Lower leg skin (tissue), 4 donors: ENCODE measurements at places on chromosomes 7 and 10.
A peak's percentile ranks its signal among the peaks of the same experiment; 100 is the strongest.

DNA sequence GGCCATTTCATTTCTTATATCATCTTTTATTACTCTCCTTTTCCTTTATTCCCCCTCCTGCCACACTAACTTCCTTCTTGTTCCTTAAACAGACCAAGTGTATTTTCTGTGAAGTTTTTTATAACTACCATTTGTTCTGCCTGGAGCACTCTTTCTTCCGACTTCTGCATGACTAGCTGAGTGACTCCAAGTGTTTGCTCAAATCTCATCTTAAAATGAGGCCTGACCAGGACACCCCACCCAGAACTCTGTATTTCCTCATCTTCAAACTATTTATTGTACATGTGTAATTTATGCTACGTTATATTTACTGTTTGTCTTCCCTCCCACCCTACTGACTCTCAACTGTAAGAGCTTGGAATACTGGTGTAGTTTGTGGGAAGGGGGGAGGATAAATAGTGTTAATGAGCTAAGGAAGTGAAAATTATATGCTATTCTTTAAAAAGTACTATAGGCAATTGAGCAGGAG lies 3.2 kb downstream of the MINDY3 start:
- DNase-seq = no peak

- no peak for DNase-seq
Observed at GRCh38 chr10:23981520-23982309, 227.2 kb upstream of the KIAA1217 start.

DNA sequence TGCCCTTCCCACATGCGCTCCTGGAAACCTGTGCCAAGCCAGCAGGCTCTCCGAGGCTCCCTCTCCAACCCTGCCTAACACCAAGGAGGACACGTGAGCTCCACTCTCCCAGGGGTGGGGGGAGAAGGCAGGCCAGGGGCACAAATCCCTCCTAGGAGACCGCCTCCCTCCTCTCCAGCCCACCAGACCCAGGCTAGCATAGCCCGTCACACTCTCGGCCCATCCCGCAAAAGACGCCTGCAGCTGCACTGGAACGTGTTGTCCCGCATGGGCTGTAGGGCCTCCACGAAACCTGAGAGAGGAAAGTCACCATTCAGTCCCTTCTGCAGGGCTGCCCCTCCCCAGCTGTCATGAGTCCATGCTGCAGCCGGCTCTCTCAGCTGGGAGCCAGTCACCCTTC lies 126.3 kb downstream of the MAD1L1 start:
- DNase-seq = no peak

GRCh38 chr10:66637273-66638036 lies 288.4 kb upstream of the LRRTM3 start:
- no peak for DNase-seq

DNA sequence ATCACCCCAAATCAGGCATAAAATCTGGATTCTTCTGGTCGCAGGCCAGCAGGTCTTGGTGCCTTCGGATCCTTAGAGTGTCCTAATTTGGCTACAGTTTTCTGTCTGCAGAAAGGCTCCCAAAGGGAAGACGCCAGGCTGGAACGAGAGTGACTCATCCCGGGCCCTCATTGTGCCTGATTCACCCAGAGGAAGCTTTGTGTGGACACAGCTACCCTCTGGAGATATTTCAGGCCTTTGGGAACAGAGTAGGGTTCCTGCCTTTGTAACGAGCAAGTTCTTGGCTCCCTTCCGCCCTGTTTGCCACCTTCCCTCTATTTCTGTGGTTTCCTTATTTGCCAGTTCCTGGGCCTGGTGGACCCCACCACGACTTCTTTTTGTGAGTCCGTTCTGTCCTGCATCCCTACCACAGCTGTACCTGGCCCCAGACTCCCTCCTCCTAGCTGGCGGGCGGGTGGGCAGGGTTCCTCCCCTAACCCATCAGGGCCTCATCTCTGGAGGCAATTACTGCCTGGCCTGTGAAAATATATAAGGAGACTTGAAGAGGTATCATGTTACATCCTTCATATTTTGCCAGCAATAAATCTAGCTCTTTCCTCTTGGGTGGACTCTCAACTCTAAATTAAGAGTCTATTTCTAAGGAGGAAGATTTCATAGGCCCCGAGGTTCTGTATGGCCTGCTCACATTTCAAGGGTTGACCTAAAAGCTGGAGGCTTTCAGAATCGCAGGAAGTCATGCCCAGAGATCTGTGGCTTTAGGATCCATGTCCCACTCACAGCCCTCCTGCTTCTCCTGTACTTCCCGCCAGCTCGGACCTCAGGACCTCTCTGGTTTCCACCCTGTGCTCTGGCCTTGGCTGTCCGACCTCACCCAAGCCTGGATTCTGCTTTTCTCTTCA lies 219.2 kb upstream of the ZNF32 start:
- peak; percentile 40 for DNase-seq

DNA sequence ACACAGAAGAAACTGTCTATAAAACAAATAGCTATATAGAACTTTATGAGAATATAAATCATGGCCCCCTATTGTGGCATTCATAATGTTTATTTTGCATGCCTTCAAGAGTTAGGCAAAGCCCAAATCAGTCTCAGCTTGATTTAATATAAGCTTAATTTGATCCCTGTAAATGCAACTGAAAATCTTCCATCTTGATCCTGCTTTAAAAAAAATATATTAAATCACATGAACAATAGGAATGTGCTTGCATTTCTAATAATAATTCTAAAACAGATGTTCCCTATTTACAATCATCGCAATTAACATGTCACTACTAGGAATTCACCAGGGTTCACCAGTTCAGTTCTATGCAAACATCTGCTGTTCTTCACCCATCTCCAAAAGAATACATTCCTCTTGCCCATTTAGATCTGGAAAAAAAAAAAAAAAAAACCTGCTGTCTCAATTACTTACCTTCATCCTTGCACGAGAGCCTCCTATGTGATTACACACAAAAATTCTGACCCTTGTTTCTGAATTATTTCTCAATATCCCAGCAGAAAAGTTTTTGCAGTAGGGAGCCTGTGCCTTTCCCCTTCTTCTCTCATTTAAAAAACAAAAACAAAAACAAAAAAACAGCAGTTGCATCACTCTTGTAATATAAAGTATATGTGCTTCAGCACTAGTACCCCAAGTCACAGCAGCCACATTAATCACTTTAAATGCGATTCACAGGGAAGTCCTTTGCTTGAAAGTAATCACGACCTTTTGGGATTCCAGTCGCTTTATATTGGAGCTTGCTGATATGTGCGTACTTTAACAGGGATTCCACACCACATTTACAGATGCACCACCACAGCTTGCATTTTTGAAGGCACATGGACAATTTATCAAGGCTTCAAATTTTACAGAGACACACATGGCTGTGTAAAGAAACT lies 194.8 kb upstream of the KMT2E start:
- DNase-seq = no peak

DNA sequence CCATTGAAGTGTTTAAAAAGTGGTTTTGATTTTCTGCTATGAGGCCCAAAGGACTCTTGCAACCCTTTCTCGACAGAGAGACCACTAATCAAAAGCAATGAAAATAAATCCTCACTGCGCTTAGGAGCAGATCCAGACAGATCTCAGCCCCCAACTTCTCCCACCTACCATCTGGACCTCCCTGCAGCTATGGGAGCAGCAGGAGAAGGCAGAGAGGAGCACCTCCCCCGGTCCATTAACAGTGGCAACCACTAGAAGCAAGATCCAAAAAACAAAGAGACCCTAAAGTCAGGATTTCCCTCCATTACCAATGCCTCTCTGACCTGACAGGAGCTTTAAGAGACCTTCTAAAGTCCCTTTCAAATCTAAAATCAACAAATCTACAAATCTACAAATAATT lies 99.0 kb upstream of the LSM8 start:
- no peak for DNase-seq

DNA sequence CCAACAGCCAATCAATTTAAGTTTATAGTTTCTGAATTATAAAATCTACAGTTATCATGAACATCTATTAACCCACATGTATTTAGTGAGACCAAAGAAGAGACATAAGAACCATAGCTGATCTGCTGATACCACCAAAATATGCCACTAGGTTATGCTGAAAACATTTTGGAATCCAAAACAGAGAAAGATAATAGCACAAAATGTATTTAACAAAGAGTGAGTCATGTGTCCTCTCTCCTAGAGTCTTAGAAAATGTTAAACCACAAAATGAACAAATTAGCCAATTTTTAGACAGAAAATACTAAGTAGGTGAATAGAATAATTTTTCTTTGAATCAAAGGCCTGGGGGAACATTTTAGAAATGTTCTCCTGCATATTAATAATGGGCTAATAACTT lies 527.5 kb downstream of the GPAM start:
- no peak for DNase-seq

DNA sequence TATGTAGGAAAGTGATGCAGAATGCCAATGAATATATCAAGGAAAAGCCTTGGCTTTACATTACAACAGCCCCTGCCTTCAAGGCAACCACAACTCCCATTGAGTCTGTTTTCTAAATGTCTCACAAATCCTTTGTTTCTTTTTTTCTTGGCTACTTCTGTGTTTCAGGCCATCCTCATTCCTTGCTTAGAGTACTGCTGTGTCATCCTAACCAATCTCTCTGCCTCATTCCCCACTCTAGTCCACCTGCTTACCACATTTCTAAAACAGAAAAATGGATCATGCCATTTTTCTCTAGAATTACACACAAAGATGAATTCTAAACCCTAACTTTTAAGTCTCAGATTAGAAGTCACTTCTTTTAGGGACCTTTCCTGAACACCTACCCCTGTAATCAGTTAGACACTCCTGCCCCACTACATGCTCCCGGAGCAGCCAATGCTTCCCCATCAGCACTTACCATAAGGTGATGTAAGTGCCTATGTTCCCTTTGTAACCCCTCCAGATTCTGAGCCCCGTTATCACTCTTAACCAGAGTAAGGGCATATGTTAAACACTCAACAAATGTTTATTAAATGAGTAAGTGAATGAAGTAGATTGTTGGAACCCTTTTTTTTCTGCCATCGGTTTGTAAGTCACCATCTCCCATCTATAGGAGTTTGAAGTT lies 2.8 kb downstream of the BORCS7 start:
- no peak for DNase-seq

DNA sequence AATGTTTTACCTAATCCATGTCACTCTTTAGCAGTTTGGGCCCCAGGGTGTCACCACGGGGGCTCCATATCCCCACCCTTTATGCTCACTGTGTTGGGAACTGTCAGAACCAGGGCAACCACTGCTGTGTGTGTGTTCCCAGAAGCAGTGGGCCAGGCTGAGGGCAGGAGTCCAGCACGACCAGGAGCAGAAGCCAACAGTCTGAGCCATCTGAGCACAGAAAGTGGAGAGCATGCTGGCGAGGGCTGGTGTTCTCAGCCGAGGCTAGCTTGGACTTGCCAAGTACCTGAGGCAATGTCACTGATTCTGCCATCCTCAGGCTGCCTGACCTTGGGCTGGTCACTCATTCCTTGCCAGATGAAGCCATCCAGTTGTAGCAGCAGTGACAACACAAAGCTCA lies 285.0 kb downstream of the BMPER start:
- DNase-seq = no peak

DNA sequence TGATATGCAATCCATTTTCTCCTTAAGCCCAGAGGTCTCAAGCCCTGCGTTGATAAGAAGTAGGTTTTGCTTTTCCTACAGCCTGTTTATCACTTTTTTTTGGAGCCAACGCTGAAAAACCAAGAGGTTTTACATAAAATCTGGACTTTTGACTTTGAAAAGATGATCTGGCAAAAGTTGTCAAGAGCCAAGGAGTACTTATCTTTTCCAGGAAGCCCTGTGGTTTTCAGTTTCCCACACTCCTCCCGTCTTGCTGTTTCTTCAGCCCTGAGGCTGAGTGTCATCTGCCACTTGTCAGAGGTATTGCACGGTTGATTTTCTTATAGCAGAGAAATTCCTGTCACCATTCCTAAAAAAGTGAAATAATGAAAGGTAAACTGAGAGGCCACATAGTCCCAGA lies 108.7 kb downstream of the TYW1 start:
- DNase-seq = no peak

- DNase-seq = peak; percentile 36
Observed at GRCh38 chr10:129440247-129440646, 26.8 kb upstream of the MGMT start.

- no peak for DNase-seq
Observed at GRCh38 chr10:12729885-12730284, 271.6 kb downstream of the CCDC3 start.

DNA sequence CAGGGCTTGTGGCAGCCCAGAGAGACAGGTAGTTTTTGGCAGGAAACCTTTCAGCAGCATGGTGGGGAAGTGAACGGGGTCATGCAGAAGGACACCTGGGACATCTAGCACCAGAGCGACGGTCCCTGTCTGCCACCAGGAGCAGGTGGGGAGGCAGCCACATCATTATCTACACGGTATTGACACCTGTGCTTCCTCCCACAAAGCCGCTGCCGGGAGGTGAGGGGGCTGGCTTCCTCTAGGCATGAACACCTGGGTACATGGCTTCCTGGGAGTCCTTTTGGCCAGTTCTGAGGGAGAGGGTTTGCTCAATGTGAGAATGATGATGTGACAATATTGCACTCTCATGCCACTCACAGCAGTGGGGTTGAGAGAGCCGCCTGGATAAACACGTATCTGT lies 275.2 kb downstream of the ACTR3B start:
- DNase-seq = no peak

DNA sequence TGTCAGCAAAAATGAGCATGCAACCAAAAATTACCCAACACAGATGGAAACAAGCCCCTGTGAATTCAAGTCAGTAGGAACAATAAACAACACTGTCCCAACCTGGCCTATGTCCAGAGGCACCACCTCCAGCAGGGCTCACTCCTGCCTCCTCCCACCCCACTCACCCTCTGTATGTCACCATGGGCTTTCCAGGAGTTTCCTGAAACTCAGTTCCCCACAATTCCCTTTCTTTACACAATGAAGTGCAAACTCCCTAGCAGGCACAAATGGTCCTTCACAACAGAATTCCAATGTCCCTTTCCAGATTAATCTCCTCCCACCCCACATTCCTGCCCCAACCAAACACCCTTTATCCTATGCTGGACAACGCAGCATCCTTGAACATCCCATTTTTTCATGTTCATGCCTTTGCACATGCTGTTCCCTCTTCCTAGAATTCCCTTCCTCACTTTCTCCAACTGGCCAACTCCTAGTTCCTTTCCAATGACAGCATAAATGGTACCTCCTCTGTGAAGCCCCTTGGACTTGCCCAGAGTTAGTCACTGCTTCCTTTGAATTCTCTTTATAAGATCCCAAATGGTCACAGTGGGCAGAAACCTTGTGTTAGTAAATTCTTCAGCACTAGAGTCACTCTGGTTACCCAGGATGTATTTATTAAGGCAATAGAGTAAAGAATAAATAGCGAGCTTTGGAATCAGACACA lies 157.5 kb downstream of the SLIT1 start:
- DNase-seq = no peak

- DNase-seq = no peak
Observed at GRCh38 chr10:114096864-114097263, 53.2 kb downstream of the ADRB1 start.

GRCh38 chr7:75995996-75996395 lies 1.6 kb upstream of the TMEM120A start:
- DNase-seq = no peak
